ENCODE measurements at places on chromosomes 4 and X. TPM values are rescaled to one million over a fixed set of nuclear protein-coding genes. Genes with fewer than 3 reads are reported as not detected.

The CDS1 gene
- total RNA-seq = not detected

The FRG2 gene
- total RNA-seq = not detected

The NXT2 gene
- 13.2 TPM for total RNA-seq

The CLTRN gene
- not detected for total RNA-seq

The ZCCHC12 gene
- 0.16 TPM for total RNA-seq

The LDB2 gene
- 8.7 TPM for total RNA-seq

- no peak overlapping the region for H3K4me3 ChIP-seq
- DNase-seq = no peak
- H3K27ac ChIP-seq = no peak overlapping the region
Measured at GRCh38 chr4:183229397-183229796, 90.7 kb downstream of the CLDN22 start.

DNA sequence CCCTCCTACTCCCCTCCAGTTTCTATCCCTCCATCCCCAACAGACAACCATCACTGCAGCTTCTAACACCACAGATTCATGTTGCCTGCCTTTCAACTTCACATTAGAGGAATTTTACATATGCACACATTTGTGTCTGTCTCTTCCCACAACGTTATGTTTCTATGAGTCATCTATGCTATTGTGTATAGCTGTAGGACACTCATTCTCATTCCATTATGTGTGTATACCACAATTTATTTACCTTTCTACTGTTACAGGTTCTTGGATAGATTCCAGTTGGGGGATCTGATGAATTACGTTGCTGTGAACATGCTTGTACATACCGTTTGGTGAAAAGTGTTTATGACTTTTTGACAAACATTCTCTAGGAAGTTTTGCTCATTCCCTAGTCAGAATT is 58.8 kb upstream of the TRPC3 start:
- no peak overlapping the region for H3K4me3 ChIP-seq
- no peak for DNase-seq
- H3K36me3 ChIP-seq = no peaks in the 10 kb centered on the region

GRCh38 chr4:38563707-38564495 is 100.1 kb upstream of the KLF3 start:
- peaks cover 22% of the 10 kb centered on the region for H3K4me1 ChIP-seq
- no peak overlapping the region for H3K4me3 ChIP-seq
- DNase-seq = no peak
- H3K36me3 ChIP-seq = no peaks in the 10 kb centered on the region

- H3K27me3 ChIP-seq = no peaks in the 10 kb centered on the region
- H3K4me1 ChIP-seq = peaks cover 10% of the 10 kb centered on the region
- no peak overlapping the region for H3K4me3 ChIP-seq
- H3K27ac ChIP-seq = no peak overlapping the region
- no peak for DNase-seq
Measured at GRCh38 chr4:183344523-183345255, 22.5 kb upstream of the CLDN24 start.

DNA sequence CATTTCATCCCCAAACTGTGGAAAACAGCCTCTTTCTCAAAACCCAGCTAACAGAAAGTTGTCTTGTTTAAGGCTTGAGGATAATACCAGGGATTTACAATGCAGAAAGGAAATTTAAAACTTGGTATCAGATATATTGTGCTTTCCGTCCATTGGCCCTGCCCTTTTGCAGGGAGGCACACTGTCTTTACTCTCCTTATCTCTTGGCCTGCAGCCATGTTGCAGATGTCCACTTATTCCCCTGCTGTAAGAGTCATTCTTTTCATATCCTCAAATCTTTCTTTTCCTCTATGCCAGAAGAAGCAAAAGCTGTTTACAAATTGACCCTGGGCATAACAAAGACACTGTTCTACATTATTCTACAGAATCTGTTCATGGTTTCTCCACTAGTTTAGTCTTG is 75.6 kb upstream of the DYNLT3 start:
- H3K27me3 ChIP-seq = no peaks in the 10 kb centered on the region
- no peak overlapping the region for H3K27ac ChIP-seq
- H3K4me1 ChIP-seq = peaks cover 1% of the 10 kb centered on the region
- peaks cover 2% of the 10 kb centered on the region for H3K36me3 ChIP-seq
- no peak for DNase-seq
- no peak overlapping the region for H3K4me3 ChIP-seq

- no peak overlapping the region for H3K4me3 ChIP-seq
- no peaks in the 10 kb centered on the region for H3K27me3 ChIP-seq
- DNase-seq = no peak
- H3K27ac ChIP-seq = no peak overlapping the region
Measured at GRCh38 chrX:19096586-19096985, 25.7 kb downstream of the ADGRG2 start.

- DNase-seq = no peak
- no peak overlapping the region for H3K27ac ChIP-seq
- peaks cover 1% of the 10 kb centered on the region for H3K27me3 ChIP-seq
- peaks cover under 1% of the 10 kb centered on the region for H3K4me1 ChIP-seq
Measured at GRCh38 chr4:17787315-17787714, 5.9 kb upstream of the FAM184B start.

DNA sequence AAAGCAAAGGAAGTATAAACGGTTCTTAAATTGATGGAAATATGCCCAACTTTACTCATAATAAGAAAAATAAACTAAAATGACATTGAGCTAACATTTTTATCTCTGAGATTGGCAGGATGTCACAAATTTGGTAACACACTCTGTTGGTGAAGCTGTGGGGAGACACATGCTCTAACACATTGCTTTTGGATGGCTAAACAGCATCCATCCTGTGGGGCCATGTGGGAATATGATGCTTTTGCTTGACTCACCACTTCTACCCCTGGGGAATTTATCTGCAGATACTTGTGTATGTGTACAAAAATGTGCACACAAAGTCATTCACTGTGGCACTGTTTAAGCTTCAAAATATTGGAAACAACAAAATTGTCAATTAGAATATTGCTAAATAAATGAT is 100.2 kb downstream of the ANAPC4 start:
- peaks cover 4% of the 10 kb centered on the region for H3K27me3 ChIP-seq
- no peak overlapping the region for H3K4me3 ChIP-seq
- no peaks in the 10 kb centered on the region for H3K36me3 ChIP-seq
- H3K4me1 ChIP-seq = no peaks in the 10 kb centered on the region
- H3K27ac ChIP-seq = no peak overlapping the region

Measured in osteocyte (in vitro differentiated cells).